ENCODE measurements at places on chromosomes 1 and 21.

DNA sequence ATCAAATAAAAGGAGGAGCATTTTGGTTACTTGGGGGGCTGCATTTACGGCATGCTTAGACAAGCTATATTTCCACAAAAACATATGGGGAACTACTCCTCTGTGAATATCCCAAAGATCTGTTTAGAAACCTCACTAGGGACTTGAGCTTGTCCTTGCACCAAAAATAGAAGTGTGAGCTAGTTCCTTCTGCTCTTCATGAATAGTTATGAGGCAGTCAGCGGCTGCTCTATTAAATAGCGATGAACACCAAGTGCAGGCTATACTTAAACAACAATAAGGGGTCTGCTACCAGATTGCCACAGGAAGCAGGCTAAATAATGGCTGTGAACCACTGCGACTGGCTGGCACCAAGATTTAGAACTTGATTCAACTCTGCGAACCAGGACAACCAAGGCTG, 190.1 kb downstream of the PCP4 start:
- DNase-seq, result no peak

GRCh38 chr1:88063605-88064004, 620.5 kb upstream of the PKN2 start:
- DNase-seq, result no peak

DNA sequence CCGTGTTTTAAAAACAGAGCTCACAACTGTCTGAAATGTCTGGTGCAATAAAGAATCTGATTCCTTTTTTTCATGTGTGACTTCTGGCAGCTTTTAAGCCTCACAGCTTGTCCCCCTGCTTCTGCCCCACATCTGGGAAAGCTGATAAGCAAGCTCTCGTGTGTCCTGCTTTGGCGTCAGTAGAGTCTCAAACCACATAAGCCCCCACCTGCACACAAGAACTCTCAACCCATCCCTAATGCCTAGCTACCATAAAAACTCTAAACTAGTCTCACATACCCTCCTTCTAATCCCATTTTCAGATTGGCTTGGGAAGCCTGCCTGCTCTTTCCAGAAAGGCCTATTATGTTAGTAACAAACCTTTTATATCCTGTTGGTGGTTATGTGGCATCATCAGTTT, 94.6 kb upstream of the DAB1 start:
- DNase-seq, result peak; percentile 7

- no peak for DNase-seq
These were observed 121.7 kb downstream of the ADGRL4 start for GRCh38 chr1:78884685-78885452.

DNA sequence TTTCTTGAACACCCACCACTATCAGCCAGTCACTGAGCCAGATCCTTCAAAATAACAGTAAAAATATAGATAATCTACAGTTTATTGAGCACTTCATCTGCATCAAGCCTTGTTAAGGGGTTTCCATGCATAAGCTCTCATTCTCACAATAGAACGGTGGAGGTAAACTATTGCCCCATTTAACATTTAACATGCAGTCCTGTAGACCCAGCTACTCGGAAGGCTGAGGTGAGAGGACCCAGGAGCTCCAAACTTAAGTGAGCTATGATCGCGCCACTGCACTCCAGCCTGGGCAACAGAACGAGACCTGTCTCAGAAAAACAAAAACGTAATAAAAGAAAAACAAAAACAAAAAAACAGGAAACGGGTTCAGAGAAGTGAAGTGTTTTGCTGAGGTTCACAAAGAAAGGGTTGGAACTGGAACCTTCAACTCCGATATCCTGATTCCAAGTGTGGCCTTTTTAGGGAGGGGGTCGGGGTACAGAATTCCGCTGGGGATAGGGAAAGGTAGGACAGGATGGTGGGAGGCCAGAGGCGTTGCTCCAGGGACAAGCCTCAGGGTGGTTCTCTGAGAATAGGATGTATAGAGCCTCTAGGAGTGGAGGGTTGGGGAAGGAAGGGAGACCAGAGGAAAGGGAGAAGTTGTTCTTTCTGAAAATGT, 11.6 kb upstream of the SESN2 start:
- DNase-seq, result no peak

- DNase-seq, result no peak
These were observed 62.8 kb downstream of the DYRK1A start for GRCh38 chr21:37429356-37429755.

GRCh38 chr1:217191441-217191840, 439.4 kb downstream of the GPATCH2 start:
- DNase-seq, result no peak

GRCh38 chr21:35119501-35120047, 70.5 kb upstream of the RUNX1 start:
- DNase-seq, result no peak

DNA sequence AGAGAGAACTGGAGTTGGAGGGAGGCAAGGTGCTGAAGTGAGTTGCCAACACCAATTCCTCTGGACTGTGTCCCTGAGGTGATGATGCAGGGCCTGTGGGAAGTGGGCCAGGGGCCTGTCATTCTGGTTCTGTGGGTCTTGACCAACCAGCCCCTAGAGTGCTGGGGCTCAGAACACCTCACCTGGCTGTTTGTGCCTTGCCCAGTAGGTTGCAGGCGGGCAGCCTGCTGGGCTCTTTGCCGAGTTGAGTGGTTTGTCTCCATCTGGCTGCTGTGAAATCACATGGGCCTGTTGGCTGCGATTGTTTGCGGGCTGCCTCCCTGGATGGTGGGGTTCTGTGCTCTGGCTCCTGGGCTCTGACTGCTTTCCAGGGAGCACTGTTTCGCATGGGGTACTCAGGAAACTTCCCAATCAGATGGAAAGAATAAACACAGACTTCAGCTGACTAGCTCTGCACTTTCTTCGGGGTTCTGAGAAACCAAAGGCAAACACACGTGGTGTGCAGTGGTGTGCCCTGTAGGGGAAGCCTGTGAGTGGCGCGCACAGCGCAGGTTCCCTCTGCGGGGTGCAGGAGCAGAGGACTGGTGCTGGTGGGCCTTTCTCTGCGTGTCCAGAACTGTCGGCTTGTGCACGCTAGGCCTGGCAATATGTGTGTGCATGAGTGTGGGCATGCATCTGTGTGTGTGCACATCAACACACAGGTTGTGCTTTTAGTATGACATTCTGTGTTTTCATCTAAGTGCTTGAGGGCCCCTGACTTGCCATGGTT, 95.1 kb downstream of the RHOU start:
- no peak for DNase-seq

GRCh38 chr1:155909894-155910293, 1.3 kb downstream of the RIT1 start:
- peak; percentile 73 for DNase-seq

GRCh38 chr1:182051938-182052337, 9.6 kb downstream of the ZNF648 start:
- DNase-seq, result no peak

- DNase-seq, result no peak
These were observed 33.5 kb upstream of the MTR start for GRCh38 chr1:236761397-236762132.

GRCh38 chr1:204439621-204440375, 28.2 kb upstream of the PPP1R15B start:
- no peak for DNase-seq

DNA sequence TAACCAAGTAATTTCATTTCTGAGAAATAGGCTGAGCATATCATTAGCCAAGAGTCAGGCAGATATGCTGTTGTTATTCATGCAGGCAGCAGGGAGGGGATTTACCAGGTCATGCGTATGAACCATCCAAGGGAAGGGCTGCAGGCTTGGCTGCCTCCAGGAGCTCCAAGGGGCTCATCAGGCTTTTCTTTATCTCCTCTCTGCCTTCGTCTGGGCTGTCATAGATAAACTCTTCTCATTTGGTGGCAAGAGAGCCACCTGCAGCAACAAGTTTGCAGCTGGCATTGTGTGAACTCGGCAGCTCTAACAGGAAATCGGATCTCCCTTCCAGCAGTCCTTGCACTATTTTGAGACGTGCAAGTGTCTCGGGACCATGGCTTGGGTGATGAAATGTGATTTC, 7.5 kb downstream of the CCDC27 start:
- DNase-seq, result peak; percentile 89

DNA sequence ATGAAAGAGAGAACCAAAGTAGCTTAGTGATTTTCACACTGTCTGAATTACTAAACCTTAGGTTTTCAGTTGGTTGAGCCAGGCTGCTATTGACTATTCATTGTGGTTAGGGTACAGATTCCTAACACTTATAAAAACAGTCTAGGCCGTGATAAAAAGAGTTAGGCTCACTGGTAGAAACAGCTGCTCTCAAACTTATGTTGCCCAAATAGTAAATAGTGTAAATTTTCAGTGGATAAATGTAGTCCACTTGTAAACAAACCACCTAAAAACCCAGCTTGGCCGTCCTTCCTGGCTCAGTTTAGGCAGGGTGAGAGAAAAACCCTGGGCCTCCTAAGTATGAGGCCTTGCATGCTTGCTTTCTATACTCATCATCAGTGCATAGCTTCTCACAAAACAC, 34.9 kb downstream of the ARID1A start:
- DNase-seq, result no peak

GRCh38 chr21:42707207-42707830, 53.9 kb downstream of the PDE9A start:
- no peak for DNase-seq

GRCh38 chr1:156155756-156156510, 2.5 kb downstream of the SEMA4A start:
- peak; percentile 72 for DNase-seq

DNA sequence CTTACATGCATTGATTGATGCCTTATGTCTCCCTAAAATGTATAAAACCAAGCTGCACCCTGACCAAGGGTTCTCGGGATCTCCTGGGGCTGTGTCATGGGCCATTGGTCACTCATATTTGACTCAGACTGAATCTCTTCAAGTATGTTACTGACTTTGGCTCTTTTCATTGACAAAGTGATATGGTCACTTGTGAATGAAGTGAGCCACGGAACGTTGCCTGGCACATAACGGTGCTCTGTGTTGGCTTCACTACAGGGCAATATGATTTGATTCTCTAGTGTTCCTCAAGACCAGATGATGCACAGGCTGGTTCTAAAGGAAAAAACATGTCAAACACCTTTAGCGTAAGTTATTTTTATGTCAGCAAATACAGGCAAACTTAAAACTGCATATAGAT, 11.4 kb upstream of the IL10RB start:
- DNase-seq, result no peak

DNA sequence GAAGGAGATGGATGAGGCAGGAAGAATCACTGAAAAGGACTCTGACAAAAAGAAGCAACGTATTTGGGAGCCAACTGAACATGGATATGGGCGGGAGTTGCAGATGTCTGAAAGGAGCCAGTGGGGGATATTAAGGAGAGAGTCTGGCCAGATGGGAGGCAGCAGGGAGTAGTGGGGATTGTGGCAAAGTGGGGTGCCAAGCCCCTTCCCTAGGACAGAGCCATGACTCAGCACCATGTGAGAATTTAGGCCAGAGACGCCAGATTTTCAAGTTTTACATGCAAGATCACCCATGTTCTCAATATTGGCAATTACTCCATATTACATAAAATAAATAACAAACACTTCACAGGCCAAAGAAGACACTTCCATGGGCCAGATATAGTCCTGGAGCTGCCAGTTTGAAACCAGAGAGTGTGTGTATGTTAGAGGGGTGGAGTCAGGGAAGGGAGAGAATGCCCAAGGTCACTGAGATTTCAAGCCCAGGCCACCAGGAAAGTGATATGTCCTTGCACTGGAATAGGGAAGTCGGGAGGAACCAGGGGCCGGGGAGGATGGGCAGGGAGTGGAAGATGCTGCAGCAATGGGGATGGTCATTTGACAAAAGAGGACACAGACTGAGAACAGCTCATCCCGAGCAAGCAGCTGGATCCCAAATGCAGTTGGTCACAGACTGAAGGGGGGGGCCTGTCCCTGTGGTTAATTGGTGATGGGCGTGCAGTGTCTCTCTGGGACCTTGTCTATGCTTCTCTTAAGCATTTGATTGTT, 23.5 kb downstream of the TMEM51 start:
- DNase-seq, result no peak

DNA sequence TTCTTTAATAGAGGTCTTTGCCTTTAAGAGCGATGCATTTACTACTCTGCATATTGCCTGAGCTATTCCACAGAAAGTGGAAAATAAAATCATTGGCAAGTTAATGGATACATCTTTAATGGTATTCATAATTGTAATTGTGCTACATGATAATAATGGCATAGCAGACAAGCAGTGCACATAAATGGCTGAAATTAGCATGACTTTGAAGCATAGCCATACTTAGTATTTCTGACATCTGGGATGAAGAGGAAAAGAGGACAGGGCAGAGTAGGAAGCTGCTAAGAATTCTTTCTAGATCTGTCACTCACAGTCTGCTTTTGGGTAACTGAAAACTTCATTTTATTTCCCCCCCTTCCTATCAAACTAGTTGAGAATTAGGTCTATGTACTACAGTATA, 195.0 kb upstream of the NRIP1 start:
- no peak for DNase-seq

DNA sequence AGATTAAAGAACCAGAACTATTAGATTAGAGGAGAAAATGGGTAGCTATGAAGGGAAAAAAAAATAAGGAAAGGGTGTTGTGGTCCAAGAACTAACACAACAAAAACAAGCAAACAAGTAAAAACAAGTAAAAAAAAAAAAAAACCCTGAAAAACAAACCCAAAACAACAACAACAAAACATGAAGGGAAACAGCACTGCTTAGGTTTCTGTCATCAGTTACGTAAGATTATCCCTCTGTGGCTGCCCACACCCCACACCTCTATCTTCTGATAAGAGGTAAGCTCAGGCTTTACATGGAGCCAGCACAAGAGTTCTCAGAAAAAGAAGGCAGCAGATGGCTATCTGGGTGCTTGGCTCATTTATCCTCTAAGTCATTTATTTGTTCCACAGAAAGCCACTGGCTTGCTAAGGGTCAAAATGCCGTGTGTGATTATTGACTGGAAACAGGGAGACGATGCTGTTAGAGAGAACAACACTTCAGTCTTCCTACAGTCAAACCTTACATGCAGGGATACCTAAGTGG, 57.5 kb downstream of the KIAA0319L start:
- DNase-seq, result peak; percentile 95

DNA sequence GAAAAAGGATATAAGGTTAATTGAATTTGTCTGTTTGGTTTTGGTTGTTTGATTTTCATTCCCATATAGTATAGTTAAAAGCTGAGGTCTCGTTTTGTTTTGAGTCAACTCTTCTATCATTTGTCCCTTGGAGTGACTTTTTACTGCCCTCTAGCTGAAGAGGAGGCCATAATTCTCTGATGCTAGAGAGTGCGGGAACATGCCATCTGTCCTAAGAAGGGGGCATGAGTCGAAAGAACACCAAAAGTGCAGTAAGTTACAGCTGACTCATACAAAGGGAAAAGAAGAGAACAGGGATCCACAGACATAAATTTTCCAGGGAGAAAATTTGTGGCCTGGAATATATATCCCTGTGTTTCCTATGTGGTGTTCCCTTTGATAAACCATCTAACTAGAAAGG, 4.1 kb downstream of the KRTAP21-3 start:
- DNase-seq, result no peak

All from hematopoietic multipotent progenitor cell treated with erythropoietin and hydrocortisone succinate and interleukin-3 and kit ligand, for 6 days (in vitro differentiated cells).